ENCODE measurements at places on chromosomes 2 and 18.

GRCh38 chr2:74566076-74566753 lies 11.7 kb downstream of the DOK1 start:
- DNase-seq, result no peak

DNA sequence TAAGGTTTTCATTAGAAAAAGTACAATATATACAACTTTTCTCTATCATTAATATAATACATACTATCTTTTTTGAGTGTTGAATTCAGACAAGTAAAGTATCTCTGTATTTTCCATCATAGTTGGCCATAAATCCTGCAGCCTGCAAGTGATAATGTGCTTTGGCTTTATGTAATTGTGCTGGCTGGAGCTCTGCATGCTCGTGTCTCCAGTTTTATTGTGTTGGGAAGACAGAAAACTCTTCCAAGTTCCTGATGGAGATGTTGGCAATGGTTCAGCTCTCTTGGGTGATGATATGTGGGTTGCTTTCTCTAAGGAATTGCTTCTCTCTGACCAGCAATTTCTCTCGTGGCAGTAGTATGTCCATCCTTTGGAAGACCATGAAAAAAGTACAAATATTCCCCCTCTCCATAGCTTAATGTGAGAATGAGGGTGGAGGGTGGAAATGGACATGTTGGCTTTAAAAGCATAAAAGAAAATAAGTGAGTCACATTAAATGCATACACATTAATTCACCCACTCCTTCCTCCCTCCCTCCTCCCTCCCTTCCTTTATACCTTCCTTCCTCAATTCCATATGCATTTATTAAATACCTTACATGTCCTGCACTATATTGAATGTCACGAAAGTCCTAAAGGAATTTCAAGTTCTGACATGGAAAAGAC lies 344.2 kb downstream of the MTX2 start:
- DNase-seq, result no peak

DNA sequence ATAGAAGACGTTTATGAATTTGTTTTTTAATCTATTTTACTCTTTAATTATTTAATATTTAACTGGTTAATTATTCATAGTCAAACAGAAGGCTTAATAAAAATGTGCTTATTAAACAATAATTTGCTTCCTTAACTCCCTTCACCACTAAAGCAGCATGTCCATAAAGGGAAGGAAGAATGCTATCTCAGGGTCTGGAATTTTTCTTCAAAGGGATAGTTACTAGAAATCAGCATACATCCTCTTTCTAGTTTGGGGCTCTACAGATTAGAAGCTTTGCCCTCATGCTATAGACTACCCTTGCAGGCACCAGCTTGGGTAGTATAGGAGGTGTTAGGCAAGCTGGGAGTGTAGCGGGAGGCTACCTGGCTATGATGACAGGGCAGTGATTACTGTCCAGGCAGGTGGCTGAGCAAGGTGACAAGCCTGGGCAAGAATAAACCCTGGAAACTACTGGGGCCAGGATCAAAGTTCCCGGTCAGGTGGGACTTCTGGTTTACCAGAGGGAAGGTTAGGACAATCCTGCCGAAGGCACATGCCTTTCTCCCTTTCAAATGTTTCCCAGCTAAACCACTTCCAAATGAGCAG lies 276.0 kb upstream of the REV1 start:
- DNase-seq, result no peak

DNA sequence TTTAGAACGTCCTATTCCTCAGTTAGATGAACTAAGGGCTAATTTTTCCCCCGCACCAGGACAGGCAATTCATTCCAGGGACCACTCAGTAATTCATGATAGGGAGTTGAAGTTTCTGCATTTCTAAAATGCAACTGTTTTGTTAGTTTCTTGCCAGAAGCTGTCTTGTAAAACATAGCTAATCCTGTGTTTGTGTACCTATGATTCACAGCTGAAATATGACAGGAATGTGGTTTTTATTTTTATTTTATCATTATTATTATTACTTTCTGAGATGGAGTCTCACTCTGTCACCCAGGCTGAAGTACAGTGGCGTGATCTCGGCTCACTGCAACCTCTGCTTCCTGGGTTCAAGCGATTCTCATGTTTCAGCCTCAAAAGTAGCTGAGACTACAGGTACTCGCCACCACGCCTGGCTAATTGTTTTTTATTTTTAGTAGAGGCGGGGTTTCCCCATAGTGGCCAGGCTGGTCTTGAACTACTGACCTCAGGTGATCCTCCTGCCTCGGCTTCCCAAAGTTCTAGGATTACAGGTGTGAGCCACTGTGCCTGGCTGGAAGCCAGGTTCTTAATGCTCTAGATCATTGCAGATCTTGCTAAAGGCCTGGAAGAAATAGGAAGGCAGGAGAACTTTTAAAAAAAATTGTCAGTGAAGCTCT lies 154.8 kb upstream of the FHL2 start:
- DNase-seq, result peak; percentile 17

Data from HT-29 (cell line).